Stimulated activated memory B cell treated with anti-CD40 and anti-IgM and Interleukin-4, amounts not matched to agents 10 μg/mL and 1 μg/mL and 100 μg/mL, for 72 hours (primary cell): ENCODE measurements at places on chromosomes 1 and 21.

DNA sequence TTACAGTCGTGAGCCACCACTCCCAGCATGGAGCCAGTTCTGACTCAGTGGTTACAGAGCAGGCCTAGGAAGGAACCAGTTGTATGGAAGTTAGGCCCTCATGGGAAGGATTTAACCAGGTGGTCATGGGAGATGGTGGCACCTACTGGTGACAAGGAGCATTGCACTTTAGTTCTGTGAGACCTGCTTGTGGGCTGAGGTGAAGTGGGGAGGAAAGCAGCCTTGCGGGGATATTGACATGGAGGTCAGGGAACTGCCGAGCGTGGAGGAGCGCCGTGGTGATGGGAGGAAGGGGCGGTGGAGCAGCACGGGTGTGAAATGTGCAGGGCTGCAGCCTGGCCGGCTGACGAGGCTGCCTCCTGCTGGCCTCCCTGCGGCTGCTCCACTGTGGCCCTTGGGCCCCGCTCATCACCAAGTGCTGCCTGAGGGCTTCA, 100.4 kb downstream of the GALNT2 start:
- H3K27ac ChIP-seq = peak overlapping the region; percentile 89
- peak; percentile 39 for ATAC-seq
- no peak overlapping the region for H3K4me3 ChIP-seq
- no peaks in the 10 kb centered on the region for H3K27me3 ChIP-seq

GRCh38 chr1:67029472-67029871, 24.5 kb downstream of the SLC35D1 start:
- H3K27ac ChIP-seq = no peak overlapping the region
- no peak for ATAC-seq
- no peaks in the 10 kb centered on the region for H3K4me1 ChIP-seq
- H3K4me3 ChIP-seq = no peak overlapping the region
- H3K36me3 ChIP-seq = peaks cover 41% of the 10 kb centered on the region

- H3K27ac ChIP-seq = peak overlapping the region; percentile 92
- H3K27me3 ChIP-seq = no peaks in the 10 kb centered on the region
- H3K4me3 ChIP-seq = no peak overlapping the region
- peaks cover 49% of the 10 kb centered on the region for H3K4me1 ChIP-seq
- no peaks in the 10 kb centered on the region for H3K36me3 ChIP-seq
- ATAC-seq = no peak
These were observed 4.0 kb upstream of the PLEKHM2 start for GRCh38 chr1:15680131-15680530.

DNA sequence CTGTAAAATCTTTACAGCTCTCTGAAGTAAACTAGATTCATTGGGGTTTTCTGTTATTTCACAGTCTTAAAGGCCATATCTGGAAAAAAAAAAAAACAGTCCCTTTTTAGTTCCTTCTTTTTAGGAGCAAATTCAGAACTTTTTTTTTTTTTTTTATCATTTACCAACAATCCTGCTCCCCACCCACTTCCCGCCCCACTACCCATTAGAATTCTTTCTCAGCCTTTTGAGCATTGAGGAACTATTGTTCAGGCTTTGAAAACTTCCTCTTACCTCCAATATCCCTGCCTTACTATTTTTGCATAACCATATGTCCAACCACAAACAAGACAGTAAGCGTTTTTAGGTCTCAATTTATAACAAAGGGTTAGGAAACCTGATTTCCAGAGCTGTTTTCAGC, 330.1 kb downstream of the PLPP3 start:
- H3K36me3 ChIP-seq = no peaks in the 10 kb centered on the region
- no peak overlapping the region for H3K27ac ChIP-seq
- no peak overlapping the region for H3K4me3 ChIP-seq
- no peaks in the 10 kb centered on the region for H3K27me3 ChIP-seq
- H3K4me1 ChIP-seq = peaks cover 9% of the 10 kb centered on the region
- no peak for ATAC-seq

DNA sequence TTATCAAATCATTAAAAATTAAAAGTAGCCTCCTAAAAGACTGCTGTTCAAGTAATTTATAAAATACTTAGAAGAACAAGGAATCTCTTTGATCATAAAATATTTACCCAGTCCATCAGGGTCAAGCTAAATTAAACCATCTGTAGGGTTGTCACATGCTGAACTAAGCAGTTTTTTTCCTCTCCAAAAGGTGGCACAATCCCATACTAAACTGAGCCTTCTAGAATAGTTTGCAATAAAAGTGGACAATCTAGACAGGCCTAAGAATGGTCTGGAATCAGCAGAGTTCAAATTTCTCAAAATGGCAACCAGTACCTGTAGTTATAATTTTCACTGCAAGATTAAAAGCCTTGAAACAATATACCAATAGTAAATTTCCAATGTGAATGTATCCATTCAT, 194.8 kb downstream of the EIF4G3 start:
- no peak overlapping the region for H3K27ac ChIP-seq
- H3K4me3 ChIP-seq = no peak overlapping the region
- no peak for ATAC-seq
- no peaks in the 10 kb centered on the region for H3K27me3 ChIP-seq
- no peaks in the 10 kb centered on the region for H3K4me1 ChIP-seq

- no peak for ATAC-seq
- H3K27me3 ChIP-seq = no peaks in the 10 kb centered on the region
These were observed 493 bp upstream of the CHD1L start for GRCh38 chr1:147241934-147242448.

DNA sequence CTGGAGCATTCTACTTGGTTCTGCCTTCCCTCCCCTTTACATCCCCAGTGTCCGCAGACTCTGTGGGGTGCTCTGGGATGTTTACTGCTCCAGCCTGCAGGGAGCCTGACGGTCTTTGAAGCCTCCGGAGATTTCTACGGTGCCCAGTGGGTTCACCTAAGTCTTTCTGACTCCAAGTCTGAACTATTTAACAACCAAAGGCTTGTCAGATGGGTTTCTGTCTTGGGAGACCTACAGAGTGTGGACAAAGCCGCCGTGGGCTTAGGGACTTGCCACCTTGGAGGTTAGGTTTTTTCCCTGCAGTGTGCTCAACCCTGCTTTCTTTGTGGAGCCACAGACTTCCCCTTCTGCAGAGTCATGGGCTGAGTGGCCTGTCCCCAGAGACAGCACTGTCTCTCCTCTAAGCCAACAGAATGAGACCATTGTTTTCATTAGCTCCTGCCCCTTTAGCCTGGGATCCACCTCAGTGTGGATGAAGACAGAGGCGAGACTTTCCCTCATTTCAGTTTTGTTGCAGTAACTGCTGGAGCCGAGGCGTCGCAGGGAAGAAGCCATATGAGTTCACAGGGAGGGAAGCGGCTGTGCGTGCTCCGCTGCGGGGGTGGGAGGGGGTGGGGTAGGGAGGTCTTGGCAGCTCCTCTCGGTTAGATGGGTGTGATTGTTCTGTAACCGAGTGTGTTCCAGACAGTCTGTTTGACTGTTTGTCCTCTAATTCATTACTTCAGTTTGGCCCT, 120.7 kb downstream of the CNIH3 start:
- peaks cover 18% of the 10 kb centered on the region for H3K4me1 ChIP-seq
- no peaks in the 10 kb centered on the region for H3K36me3 ChIP-seq
- H3K27ac ChIP-seq = no peak overlapping the region

DNA sequence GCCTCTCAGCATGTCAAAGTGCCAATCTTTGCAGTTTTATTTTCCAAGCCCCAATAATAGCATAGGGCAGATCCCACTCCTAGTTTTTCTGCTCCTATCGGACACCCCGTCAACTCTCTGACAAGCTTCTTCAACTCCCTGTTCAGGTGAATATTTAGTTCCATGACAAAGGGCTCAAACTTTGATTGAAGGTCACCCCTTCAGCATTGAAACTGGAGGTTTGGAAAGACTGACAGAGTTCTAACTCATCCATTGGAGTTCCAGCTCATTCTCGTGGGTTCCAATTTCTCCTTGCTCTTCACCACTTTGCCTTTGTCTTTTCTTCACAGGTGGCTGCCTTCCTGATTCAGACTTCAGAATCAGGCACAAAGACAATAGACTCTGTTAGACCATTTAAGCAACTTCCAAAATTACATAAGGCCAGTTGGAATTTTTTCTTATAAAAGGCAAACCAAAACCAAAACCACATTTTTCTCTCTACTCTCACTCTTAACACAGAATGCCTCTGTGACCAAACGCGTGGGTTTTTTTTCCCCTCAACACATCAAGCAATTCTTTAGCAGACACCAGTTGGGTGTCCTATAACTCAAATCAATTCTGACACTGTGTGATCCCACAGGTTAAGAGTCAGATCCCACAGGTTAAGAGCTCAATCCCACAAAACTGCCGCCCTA, 169.3 kb upstream of the USP25 start:
- no peaks in the 10 kb centered on the region for H3K36me3 ChIP-seq
- peaks cover 16% of the 10 kb centered on the region for H3K4me1 ChIP-seq
- peaks cover 11% of the 10 kb centered on the region for H3K27me3 ChIP-seq
- peak; percentile 50 for ATAC-seq

DNA sequence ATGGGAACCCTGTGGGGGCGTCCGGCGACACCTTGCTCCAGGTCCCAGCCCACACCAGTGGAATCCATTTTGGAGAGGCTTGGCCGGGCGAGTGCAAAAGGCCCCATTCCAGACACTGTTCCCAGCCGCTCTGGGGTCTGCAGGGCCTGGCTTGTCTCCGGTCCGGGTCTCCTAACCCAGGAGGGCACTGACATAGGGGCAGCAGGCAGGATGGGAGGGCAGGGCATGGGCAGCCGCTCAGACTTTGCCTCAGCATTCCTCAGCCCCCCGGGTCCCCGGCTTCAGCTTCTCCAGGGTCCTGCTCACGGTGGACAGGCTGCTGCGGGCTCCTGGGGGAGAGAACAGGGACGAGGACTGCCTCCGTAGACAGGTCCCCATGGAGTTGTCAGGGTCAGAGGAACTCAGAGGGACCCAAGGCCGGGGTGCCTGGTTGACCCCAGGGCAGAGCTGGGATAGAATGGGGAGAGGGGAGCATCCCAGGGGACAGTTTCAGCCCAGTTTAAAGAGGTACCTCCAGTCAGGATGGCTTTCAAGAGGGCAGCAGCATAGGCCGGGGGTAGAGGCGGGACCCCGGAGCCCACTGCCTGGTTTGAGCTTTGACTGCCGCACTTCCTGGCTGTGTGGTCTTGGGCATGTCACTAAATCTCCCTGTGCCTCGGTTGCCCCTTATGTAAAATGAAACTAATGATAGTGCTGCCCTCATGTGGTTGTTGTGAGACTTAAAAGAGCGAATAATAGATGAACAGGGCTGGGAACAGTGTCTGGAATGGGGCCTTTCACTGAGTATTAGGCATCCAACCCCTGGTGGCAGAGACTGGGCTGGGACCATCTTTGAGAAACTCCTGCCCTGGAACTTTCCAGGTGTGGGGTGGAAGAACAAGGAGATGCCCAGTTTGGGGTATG, 3.7 kb downstream of the KNCN start:
- H3K4me1 ChIP-seq = peaks cover 11% of the 10 kb centered on the region
- H3K27me3 ChIP-seq = peaks cover 93% of the 10 kb centered on the region
- no peak overlapping the region for H3K4me3 ChIP-seq
- no peak for ATAC-seq
- no peak overlapping the region for H3K27ac ChIP-seq

DNA sequence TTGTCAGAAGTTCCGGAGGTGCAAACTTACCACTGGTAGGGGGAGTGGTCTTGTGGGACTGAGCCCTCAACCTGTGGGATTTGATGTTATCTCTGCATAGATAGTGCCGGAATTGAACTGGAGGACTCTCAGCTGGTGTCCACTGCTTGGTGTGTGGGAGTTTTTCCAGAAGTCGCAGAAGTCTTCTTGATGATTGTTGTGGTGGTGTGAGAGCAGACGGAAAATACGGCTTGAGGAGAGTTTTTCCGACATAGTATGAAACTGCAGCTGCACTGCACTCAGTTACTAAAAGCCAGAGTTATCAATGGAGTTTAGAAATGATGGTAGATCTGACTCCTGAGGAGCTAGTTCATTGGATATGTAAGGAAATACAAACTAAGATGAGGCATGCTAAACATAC, 14.9 kb downstream of the RGS5 start:
- no peak overlapping the region for H3K4me3 ChIP-seq
- no peak for ATAC-seq
- no peaks in the 10 kb centered on the region for H3K4me1 ChIP-seq
- H3K36me3 ChIP-seq = no peaks in the 10 kb centered on the region
- no peak overlapping the region for H3K27ac ChIP-seq
- H3K27me3 ChIP-seq = peaks cover 19% of the 10 kb centered on the region

GRCh38 chr1:237701534-237701933, 189.2 kb downstream of the ZP4 start:
- H3K27me3 ChIP-seq = no peaks in the 10 kb centered on the region
- no peaks in the 10 kb centered on the region for H3K36me3 ChIP-seq
- ATAC-seq = no peak
- no peaks in the 10 kb centered on the region for H3K4me1 ChIP-seq
- no peak overlapping the region for H3K27ac ChIP-seq
- no peak overlapping the region for H3K4me3 ChIP-seq

- ATAC-seq = peak; percentile 56
- H3K27ac ChIP-seq = peak overlapping the region; percentile 82
- H3K4me1 ChIP-seq = peaks cover 26% of the 10 kb centered on the region
- no peaks in the 10 kb centered on the region for H3K27me3 ChIP-seq
These were observed 13.7 kb upstream of the MIIP start for GRCh38 chr1:12005488-12006166.

GRCh38 chr1:234763910-234764309, 153.9 kb upstream of the IRF2BP2 start:
- no peaks in the 10 kb centered on the region for H3K36me3 ChIP-seq
- H3K27ac ChIP-seq = no peak overlapping the region
- H3K27me3 ChIP-seq = no peaks in the 10 kb centered on the region
- H3K4me1 ChIP-seq = peaks cover 35% of the 10 kb centered on the region
- no peak overlapping the region for H3K4me3 ChIP-seq

- peaks cover 35% of the 10 kb centered on the region for H3K4me1 ChIP-seq
- no peaks in the 10 kb centered on the region for H3K36me3 ChIP-seq
- peak within 1 kb of the TSS; percentile 78 for H3K4me3 ChIP-seq
- no peak for ATAC-seq
These were observed at the start of gene KIF26B for GRCh38 chr1:245154429-245155271. Gene KIF26B (plus strand): TSS chr1:245154985. CDS start chr1:245155425, 440 bp downstream.

DNA sequence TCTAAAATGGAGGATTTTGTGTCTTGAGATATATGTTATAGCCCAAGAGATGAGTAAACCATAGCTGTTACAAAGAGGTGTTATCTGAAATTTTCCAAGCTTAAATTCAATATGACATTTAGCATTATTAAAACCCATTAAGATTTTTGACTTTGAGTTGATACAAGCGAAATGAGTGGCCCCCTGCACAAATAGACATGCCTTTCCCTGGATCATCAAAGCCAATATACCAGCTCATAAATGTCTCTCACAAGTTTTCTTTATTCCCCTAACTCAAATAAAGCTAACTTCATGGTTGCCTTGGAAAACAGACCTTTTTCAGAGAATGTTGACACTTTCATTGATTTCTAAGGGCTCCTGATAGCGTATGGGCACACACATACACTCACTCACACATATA, 55.5 kb upstream of the TIAM1 start:
- H3K27ac ChIP-seq = no peak overlapping the region
- H3K36me3 ChIP-seq = no peaks in the 10 kb centered on the region
- no peaks in the 10 kb centered on the region for H3K27me3 ChIP-seq
- H3K4me1 ChIP-seq = no peaks in the 10 kb centered on the region
- ATAC-seq = no peak

GRCh38 chr1:109181085-109181806, 32.5 kb upstream of the SARS1 start:
- H3K27ac ChIP-seq = no peak overlapping the region
- H3K4me1 ChIP-seq = no peaks in the 10 kb centered on the region
- peaks cover 12% of the 10 kb centered on the region for H3K27me3 ChIP-seq
